ENCODE measurements at places on chromosomes 2 and 18. TPM values are rescaled to one million over a fixed set of nuclear protein-coding genes. Genes with fewer than 3 reads are reported as not detected.

The SAG gene
- total RNA-seq, result not detected

The ZC3H6 gene
- total RNA-seq, result 5.3 TPM

The ALKAL2 gene
- not detected for total RNA-seq

DNA sequence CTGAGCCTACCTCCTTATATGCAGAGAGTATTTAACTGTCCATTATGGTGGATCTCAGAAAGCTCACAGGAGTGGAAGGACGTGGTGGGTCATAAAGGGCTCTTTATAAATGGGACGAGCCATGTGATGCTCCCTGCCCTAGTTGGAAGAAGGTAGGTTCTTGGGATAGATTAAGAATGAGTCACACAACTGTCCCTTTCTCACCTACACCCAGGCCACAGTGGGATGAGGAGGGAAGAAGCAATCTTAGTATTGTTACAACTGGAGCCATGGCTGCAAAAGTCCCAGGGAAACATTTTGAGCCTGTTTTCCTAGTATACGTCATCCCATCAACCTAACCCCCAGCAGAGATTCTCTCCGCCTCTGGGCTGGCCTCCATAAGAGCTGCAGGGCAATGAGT, 229.9 kb downstream of the TTC32 start:
- DNase-seq, result no peak

DNA sequence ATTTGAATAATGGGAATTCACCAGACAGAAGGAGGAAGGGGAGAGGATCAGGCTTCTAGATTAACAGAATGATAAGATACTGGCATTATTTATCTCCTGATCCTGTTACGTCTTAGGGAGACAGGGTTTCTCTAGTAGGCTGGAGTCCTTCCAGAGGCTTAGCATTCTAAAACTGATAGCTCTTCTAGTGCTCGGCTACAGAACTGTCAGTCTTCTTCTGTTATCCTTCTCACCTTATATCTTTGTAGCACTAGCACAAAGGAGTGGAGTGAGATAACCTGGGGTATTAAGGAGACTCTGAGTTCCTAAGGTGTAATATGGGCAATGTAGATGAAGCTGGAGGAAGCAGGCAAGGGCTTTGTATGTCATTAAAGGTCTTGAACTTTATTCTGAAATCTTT, 52.1 kb downstream of the PIKFYVE start:
- DNase-seq, result no peak

GRCh38 chr18:62730941-62731340, 15.6 kb downstream of the PHLPP1 start:
- no peak for DNase-seq

- no peak for DNase-seq
Observed at GRCh38 chr2:159989249-159989648, 73.2 kb downstream of the PLA2R1 start.

DNA sequence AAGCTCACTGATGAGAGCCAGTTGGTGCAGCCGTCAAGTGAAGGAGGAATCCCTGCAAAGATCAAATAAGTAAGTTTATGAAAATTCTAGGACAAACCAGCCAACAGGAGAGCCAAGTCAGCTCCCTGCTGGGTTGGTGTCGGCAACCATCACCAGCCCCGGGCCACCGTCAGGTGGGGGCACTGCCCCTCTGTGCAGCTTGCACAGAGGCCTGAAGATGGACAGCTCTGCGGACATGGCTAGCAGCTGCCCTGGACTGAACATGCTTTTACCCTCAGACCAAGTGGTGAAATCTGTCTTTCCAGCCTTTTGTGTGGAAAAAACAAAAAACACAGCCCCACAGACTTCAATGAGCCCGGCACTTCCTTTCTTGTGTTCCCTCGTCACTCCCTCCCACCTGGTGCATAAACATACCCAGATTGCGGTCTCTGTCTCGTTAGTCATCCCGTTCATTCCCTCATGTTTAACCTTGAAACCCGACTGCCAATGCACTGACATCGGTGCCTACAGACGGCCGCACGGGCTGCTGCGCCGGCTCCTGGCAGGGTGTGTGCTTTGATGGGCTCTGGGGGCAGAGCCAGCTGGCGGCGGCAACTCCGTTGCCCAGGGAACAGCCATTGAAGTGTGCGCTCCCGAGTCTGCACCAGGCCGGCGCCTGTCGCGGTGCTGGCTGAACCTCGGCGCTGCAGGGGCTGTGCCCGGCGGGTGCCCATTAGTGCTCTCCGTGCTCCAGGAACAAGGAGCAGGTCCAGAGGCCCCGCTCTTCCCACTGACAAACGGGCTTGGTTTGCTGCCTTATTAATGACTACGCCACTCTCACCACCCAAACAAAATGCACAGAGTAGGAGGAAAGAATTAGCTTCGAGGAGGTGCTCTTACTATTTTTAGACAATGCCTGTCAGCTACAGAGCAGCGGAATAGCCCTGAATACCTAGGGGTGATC, 95.3 kb downstream of the EIPR1 start:
- DNase-seq, result no peak

DNA sequence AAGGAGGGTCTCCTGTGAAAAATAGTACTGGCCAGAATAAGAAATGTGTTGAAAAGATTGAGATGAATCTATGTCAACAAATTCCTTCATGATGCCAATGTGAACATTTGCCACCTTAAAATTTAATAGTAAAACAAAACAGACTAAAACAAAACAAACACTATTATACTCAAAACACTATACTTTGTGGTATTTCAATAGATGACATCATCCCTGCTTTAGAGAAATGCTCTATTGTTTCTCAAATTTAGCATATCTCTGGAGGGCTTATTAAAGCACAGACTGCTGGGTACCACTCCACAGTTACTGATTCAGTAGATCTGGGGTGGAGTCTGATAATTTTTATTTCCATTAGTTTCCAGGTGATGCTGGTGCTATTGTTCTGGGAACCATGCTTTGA, 579.4 kb upstream of the FAM98A start:
- no peak for DNase-seq

DNA sequence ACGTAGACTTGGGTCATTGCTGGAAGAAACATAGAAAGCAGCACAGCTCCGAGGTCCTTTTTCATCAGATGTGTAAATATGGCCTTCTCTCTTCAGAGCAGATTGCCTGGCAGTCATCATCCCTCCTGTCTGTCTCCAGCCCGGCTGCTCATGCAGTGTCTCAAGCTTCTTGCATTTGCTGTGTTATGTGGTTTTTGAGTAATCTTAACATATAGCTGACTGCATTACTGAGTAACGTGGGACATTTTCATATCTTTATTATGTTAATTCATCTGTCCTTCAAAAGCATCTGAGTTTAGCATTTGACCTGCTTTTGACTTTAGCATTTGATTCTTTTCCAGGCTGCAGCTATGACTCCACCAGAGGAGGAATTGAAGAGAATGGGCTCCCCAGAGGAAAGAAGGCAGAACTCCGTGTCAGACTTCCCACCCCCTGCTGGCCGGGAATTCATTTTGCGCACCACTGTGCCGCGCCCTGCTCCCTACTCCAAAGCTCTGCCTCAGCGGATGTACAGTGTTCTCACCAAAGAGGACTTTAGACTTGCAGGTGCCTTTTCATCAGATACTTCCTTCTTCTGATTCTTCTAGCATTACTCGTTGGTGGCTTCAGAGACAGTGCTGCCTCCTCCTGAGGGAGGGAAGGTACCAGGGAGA, 116.2 kb downstream of the RAB3GAP1 start:
- DNase-seq, result no peak

DNA sequence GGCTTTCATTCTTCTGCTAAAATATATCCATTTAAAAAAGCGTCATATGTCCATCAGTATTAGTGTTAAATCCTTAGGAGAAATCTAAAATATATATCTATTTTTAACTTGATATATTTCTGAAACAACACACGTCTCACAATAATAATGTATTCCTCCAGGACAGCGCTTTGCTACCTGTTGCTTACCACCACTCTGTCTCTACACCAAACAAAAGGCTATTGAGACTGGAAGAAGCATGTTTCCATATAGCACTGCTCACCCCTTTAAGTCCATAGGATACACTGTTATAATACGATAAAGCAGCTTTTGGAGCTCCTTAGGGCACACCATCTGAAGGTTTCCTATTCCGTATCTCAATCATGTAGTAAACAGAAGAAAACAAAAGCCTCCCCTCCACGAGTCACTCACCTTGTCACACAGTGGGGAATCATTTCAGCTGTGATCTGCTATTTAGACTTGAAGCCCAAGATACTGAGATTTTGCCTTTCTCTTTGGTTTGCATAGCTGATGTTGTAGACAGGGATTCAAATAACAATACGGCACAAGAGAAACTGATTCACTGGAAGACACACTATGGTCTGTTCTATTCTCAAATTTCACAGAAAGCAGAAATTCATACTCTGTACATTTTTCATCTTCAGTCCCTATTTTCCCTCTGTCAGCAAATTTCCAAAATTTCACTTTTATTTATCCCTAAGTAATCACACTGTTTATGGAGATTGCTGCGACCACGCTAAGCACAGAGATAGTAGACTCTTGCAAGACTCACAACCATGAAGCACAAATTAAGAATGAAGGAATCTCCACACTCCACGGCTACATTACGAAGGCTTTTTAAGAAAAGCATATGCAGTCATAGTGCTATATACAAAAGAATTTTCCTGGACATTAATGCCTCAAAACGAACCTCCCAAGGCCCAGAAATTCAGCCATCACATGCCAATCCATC, 187.1 kb downstream of the TCF4 start:
- DNase-seq, result no peak

DNA sequence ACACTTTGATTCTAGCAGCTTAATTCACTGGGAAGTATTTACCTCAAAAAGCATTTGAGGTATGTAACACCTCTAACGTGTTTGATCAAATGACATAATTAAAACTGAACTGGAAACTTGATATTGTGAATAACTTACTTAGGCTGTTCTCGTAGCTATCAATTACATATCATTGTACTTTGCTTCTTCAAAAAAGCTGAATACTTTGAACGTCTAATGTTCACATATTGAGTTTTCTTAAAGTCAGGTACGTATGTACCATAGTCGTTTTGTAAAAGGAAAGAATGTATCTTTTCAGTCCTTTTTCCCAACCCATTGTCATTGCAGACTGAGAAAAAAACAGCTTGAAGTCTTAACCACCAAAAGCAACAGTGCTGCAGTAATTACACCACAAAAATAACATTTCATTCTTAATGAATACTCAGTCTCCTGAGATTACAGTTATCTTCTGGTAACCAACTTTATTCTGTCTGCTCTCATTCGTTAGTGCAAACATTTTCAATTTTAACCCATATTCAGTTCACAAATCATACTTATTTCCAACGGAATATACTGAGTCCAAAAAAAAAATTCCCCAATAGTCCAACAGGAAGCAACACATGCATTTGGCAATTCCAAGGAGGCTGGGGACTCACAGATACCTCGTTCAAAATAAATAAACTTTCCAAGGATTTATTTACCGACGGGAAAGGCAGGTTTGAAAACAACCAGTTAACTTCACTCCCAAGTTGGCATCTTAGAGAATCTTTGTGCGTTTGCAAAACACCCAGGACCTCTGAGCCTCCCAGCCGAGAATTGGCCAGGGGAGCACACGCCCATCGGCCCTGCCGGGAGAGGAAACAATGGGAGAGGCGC, 1.1 kb downstream of the CHN1 start:
- no peak for DNase-seq

GRCh38 chr18:55405893-55406406, 182.0 kb downstream of the TCF4 start:
- no peak for DNase-seq

GRCh38 chr2:121288454-121289231, 3.6 kb upstream of the TFCP2L1 start:
- no peak for DNase-seq

- no peak for DNase-seq
Observed at GRCh38 chr18:79452190-79452990, 56.7 kb downstream of the NFATC1 start.

GRCh38 chr18:2050702-2051201, 520.6 kb downstream of the METTL4 start:
- no peak for DNase-seq
